ENCODE measurements at places on chromosomes 5 and 9.

DNA sequence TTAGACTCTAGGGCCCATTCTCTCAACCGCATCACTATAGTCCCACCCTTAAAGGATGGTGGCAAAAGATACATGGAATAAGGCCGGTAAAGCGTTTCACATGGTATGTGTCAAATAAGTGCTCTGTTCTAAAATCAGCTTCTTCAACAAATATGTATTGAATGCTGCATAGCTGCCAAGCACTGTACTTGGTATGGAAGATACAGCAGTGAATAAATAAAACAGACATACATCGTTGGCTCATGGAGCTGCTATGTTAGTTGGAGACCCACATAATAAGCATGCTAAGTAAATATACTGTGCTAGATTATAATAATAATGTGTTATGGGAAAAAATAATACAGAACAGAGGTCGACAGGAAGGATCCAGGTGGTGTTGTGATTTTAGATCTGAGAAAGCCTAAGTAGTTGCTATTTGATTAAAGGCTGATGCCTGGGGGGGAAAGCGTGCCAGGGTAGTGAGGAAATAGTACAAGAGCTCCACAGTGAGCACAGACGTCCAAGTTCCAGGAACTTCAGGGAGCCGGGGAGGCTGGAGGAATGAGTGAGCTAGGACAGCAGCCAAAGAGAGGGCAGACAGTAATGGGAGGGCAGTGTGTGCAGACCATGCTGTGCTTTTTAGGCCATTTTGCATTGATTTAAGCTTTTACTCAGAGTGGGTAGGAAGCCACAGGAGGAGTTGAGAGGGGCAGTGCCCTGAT, 93.7 kb downstream of the JAKMIP2 start:
- no peak for DNase-seq

DNA sequence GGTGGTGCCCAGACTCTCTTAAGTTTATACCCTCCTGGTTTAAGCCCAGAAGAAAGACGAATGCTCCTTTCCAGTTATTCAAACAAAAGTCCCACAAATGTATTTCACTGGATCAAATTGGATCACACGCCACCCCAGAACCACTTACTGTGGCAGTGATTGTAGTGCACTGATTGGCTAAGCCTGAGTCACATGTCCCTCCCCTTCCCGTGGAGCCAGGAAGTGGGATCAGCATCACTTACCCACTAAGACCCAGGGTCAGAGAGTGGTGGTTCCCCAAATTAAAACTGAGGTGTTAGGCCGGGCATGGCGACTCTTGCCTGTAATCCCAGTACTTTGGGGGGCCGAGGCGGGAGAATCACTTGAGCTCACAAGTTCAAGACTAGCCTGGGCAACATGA, 29.5 kb upstream of the CCDC180 start:
- no peak for DNase-seq

GRCh38 chr9:17870722-17871121, 291.9 kb downstream of the SH3GL2 start:
- no peak for DNase-seq

DNA sequence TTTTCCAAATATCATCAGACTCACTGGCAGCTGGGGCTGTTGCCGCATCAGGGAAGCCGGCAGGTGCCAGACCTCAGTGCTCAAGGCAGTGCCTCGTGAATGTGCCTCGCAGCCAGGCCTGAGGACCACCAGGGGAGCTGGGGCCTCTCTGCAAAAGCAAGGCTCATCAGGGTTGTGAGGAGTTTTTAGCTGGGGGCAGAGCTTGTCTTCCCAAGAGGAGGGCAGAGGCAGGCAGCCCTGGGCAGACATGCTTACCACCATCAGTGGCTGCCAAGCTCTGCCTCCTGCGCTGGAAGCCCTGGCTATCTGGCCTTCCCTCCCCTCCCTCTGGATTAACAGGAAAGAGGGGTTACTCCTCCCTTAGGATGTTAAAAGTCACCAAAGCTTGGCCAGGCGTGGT, 8.8 kb upstream of the TBC1D9B start:
- no peak for DNase-seq

GRCh38 chr9:126208216-126208758, 118.3 kb upstream of the MVB12B start:
- DNase-seq = no peak

DNA sequence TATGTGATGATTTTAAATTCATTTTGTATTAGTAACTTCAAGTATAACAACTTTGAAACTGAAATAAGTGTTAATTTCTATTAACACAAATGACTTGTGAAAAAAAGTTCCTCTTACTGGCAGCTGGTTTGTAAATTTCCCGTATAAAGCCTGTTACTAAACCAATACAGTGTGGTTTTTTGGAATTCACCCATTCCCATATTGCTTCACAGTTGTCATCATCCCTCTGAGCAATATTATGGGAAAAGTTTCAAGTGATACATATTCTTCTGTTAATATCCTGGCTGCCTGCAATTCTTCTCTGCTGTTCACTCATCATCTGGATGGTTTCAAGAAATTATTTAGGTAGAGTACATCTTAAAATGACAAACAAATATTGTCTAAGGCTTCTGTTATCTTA, 1185.1 kb upstream of the C9orf72 start:
- DNase-seq = no peak

GRCh38 chr9:128696923-128697707, 5.2 kb upstream of the PKN3 start:
- DNase-seq = no peak

DNA sequence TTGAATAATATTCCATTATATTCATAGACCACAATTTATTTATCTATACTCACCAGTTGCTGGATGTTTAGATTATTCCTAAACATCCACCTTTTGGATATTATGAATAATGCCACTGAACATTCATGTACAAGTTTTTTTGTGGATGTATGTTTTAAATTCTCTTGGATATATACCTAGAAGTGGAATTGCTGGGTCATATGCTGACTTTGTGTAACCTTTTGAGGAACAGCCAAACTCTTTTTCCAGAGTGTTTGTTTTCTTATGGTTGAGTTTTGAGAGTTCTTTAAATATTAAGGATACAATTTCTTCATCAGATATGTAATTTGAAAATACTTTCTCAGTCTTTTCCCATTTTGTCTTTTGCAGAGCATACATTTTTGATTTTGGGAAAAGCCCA, 2.7 kb downstream of the VPS13A start:
- DNase-seq = no peak

DNA sequence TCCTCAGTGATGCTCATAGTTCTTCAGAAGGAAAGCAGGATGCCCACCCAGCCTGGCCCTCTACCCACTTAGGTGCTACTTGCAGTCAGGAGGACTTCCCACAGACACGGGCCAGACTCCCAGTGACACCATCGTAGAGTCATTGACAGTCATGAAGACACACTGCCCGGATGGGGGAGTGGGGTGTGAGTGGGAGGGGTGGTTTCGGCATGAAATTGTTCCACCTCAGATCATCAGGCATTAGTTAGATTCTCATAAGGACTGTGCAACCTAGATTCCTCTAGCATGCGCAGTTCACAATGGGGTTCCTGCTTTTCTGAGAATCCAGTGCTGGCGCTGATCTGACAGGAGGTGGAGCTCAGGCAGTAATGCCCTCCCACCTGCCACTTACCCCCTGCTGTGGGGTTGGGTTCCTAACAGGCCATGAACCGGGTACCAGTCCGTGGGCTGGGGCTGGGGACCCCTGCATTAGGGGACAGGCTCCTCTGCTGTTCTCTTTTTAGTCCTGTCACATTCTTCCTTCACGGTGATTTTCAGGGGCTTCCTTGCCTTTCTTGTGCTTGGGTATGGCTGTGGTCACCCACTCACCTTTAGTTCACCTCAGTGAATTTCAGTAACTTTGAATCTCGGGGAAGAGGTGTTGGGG, 88.2 kb upstream of the ANKRD55 start:
- no peak for DNase-seq

GRCh38 chr5:179974946-179975712, 67.4 kb upstream of the TBC1D9B start:
- DNase-seq = no peak

GRCh38 chr5:178325679-178326373, 93.2 kb upstream of the PHYKPL start:
- DNase-seq = no peak

- DNase-seq = no peak
These were observed 42.4 kb upstream of the ZBED3 start for GRCh38 chr5:77129391-77129990.

- DNase-seq = no peak
These were observed 1486.8 kb upstream of the C9orf72 start for GRCh38 chr9:29060041-29060440.

GRCh38 chr5:154779105-154779504, 23.9 kb downstream of the LARP1 start:
- DNase-seq = no peak

DNA sequence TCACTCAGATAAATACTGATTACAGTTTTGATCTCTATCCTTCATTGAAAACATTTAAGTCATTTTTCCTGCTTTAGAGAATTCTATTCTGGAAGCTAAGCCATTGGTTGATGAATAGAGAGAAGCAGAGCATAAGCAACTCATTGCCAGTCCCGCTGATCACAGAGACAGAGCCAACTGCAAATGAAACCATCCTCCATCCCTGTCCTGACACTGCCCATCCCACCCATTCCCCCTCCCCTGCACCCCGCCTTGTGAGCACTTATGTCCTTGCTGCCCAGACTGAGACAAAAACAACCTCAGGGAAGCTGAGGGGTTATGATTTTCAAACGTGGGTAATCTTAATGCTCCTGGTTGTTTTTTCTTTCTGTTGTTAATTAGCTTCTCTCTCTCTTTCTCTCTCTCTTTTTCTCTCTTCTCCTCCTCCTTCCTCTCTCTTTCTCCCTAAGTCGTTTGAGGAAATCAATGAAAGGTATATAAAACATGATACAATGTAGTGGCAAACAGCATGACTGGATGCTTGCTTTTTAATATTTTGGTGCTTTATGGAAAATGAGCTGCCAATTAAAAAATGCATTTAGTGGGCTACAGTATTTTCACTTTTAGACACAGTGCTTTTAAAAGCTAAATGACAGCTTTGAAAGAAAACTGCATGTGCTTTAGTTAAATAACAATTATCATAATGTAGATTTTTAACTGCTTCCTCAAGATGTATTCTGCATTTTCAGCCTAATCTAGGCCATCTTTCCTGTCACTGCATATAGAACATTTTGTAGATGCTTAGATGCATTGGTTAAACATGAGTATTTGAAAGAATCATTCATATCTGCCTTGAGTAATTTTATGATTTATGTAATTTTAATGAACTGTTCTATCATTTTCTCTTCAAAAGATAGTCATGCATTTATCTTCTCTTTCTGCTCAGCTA, 57.3 kb downstream of the CMYA5 start:
- DNase-seq = no peak

DNA sequence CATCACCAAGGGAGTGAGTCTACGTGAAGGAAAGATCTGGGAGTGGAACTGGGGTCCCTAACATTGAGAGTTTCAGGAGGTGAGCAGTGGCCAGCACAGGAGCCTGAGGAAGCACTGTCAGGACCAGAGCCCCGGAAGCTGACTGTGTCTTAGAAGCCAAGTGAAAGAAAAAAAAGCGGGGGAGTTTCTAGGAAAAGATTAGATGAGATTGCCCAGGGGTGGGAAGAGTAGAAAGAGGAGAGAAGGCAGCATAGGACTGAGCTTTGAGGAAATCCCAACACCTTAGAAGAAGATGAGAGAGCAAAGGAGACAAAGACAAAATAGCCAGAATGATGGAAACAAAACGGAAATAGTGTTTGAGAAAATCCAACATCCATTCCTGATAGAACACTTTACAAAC, 37.0 kb upstream of the LRRTM2 start:
- no peak for DNase-seq

- DNase-seq = no peak
These were observed 216.1 kb downstream of the PAPPA start for GRCh38 chr9:116369706-116370105.

- no peak for DNase-seq
These were observed 15.1 kb upstream of the PWWP2A start for GRCh38 chr5:160134332-160134731.

DNA sequence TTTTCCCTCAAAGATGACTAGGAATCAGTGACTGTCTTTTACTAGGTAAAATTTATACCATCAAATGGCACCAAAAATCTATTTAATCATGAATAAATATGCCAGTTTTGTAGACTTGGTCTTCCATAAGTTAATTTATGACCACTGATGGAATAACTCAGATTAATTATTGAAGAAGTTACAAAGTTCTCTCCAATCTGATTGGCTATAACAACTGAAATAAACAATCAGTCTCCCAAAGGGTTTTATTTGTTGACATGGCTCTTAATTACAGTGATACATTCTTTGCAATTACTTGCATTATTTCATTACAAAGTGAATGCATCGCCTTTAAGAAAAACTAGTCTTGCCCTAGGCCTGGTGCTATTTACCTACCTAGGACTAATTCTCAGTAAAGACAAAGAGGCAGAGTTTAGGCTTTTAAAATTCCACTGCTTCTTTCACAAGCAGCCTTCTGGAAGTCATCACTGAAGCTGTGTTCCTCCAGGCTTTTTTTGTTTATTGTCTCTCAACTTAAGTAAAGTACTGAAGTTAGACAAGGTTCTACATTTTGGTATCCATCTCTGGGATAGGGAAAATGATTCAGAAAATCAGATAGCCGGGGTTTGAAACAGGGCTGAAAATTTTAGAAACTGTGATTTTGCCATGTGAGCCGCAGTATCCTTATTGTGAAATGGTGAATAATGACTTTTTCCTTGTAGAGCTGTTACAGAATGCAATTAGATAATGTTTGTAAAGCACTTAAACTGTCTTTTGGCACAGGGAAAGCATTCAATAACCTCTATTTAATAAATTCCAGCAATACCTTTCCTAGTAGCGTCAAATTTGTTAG, 2.5 kb downstream of the STOM start:
- DNase-seq = no peak

DNA sequence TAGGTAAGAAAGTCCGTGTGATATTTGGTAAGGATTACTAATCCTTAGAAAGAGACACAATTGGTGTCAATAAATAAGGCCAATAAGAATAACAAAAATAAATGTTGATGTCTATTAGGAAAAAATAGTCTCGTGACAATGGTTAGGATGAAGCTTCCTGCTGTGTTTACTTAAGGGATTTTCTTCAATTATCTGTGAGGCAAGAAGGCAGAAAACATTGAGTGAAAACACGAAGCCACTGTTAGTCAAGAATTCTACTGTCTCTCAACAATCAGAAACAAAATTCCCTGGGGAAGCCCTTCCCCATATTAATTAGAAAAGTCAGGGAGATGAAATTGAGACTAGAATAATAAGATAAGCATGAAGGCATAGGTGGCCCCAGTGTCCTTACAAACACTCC, 149.0 kb downstream of the SYK start:
- DNase-seq = no peak

GRCh38 chr5:166979307-166979895, 1312.0 kb upstream of the WWC1 start:
- no peak for DNase-seq

DNA sequence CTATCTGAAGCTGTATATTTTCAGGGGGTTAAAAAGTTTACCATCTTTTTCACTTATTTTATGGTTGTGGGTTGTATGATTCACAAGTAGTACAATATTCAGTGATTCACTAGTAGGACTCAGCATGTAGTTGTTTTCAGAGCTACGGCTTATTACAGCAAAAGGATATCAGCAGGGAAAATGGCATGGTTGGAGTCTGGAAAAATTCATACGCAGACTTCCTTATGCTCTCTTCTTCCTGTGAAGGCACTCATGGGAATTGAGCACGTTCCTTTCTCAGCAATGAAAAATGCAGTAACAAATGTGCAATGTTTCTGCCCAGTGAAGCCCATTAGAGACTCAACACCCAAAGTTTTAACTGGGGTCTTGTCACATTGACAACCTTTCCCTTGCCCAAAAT, 250.5 kb downstream of the KCNN2 start:
- no peak for DNase-seq

GRCh38 chr9:92749934-92750315, 14.7 kb downstream of the BICD2 start:
- DNase-seq = no peak

- DNase-seq = no peak
These were observed 97.7 kb upstream of the KIF2A start for GRCh38 chr5:62208218-62208852.

- DNase-seq = no peak
These were observed 133.4 kb downstream of the SEMA6A start for GRCh38 chr5:116441223-116441622.

Data from cortex of kidney (tissue), 1 donor.